Activated CD4-positive, CD25-positive, alpha-beta regulatory T cell (primary cell): ENCODE measurements at places on chromosomes 6 and 20.
A peak's percentile ranks its signal among the peaks of the same experiment; 100 is the strongest.

DNA sequence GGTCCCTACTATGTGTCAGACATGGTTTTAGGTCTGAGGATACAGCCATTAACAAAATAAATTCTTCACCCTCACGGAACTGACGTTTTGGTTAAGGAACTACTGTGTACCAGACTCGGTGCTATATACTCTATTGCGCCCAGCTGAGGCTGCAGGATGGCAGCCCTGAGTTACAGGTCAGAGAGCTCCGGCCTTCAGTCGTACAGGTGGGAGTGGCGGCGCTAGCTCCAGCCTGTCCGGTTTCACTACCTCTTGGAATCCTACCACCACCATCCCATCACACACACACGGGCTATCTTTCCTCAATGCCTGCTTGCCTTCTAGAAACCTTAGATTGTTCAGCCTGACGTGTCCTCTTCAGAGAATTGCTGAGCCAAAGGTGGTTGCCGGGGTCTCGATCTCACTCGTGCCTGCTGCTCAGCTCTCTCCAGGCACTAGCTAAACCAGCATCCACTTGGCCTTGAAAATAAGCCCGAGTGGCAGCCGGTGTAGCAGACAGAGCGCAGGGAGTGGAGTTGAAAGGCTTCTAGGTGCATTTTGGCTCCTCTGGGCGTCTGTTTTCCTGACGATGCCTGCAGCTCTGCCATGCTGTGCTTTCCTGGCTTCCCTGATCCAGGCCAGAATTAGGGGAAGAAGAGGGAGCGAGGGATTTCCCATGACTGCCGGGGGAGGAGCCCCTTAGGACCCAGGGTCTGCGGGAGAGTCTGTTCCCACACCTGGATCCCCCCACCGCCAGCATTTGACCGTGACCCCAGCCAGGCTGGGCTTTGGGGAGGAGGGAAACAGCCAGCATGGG lies 1.1 kb upstream of the TCF15 start:
- DNase-seq: no peak

DNA sequence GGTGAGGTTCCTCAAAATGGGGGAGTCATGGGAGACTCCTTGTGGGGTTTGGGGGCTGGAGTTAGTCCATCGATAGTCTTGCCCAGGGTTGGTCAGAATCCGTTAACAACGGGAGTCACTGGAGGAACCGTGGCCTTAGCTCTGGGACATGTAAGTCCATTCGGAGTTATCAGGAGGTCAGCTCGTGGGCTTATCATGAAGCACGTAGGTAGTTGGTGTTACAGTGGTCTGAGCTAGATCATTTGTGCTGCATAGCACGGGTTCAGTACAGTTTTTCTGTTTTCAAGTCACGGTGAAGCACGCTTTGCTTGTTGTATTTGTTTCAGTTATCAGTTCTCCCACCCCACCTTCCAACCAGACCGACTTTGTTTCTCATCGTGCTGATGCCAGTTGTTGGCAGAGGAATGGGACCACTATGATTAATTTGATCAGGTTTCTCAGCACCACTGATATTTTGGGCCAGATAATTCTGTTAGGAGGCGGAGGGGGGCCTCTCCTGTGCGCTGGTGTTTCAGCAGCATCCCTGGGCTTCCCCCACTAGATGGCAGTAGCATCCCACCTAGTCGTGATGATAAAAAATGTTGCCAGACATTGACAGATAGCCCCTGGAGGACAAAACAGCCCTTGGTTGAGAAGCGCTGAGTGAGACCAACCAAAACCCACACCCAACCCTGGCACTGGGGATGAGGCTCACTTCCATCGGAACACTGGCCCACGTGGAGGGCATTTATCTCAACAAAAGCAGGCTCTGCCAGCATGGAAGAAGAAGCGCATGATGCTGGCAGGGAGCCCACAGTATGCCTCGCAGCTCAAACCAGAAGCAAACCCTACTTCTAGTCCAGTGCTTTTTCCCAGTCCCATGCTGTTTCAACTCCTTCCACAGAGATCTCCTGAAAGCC lies 2.2 kb upstream of the APMAP start:
- peak; percentile 58 for DNase-seq

DNA sequence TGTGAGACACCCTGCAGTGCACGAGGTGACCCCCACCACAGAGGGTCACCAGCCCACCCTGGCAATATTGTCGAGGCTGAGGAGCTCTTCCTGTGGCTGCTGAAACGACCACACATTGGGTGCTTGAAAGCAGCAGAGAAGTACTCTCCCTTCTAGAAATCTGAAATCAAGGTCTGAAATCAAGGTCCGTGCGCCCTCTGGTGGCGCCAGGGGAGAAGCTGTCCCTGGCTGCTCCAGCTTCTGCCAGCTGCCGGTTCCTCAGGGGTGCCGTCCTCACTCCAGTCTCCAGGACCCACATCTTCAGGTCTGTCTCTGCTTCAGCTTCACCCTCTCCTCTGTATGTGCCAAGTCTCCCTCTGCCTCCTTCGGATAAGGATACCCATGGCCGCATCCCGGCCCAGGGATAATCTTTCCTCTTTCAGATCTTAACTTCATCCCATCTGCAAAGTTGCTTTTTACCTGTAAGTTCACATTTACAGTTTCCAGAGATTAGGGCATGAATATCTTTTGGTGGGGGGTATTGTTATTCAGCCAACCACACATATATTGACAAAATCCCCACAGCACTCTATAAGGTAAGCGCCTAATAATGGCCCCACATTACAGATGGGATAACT lies 108.3 kb upstream of the PHACTR3 start:
- DNase-seq: peak; percentile 59

- DNase-seq: no peak
Measured at GRCh38 chr20:17202673-17203072, 24.2 kb upstream of the PCSK2 start.

DNA sequence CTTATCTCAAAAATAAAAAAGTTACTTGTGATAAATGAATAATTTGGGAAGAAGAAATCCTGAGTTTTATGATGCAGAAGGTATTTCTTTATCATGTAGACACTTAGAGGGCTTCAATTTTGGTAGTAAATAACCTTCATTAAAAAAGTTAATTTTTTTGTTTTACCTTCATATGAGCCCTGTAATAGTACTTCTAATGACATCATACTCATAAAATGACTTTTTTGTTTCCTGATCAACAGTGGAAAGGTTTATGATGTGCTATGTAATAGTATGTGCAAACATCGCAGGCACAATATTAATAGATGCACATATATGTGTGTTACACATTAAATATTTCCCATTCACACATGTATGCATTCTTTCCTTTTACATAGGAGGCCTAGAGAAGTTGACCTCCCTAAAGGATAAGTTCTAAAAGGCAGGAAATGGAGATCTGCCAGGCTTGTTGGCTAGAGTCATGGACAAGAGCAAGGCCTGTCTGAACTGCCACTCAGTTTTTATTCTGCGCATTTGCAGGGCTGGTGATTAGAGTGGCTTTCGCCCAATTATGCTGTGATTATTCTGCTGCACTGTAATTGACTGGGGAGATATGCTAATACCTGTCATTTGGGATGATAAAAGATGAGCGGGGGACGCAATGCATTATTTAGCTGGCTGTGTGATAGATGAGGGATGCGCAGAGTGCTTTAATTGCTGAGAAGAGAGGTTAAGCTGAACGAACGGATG lies 272.6 kb downstream of the TMEM242 start:
- no peak for DNase-seq

DNA sequence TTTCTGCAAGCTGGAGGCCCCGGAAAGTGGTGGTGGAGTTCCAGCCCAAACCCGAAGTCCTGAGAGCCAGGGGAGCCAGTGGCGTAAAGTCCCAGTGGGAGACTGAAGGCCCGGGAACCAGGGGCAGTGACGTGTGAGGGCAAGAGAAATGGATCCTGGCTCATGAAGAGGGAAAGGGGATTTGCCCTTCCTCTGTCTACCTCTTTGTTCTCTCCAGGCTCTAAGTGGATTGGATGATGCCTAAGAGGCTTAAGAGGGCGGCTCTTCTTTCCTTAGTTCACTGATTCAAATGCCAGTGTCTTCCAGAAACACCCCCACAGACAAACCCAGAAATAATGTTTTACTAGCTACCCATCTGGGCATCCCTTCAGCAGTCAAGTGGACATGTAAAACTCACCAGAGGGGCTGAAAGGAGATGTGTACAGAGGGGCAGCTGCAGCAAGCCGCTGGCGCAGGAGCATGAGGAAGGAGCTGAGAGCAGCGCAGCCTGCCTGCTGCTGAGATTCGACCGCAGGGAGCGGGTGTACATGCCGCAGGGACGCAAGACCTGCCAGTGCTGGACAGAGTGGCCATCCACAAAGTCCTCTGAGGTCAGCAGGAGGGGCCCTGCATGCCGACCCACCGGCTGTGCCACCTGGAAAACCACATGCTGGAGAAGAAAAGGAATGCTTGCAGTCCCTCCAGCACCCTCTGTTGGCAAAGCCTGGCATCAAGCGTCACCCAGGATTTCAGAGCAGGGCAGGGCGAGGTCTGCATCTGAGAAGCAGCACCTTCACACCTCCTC lies 29.5 kb downstream of the CDYL start:
- DNase-seq: no peak

GRCh38 chr20:50269091-50270033 lies 78.7 kb downstream of the CEBPB start:
- DNase-seq: no peak

- DNase-seq: no peak
Measured at GRCh38 chr6:50305660-50306059, 255.9 kb upstream of the DEFB112 start.

DNA sequence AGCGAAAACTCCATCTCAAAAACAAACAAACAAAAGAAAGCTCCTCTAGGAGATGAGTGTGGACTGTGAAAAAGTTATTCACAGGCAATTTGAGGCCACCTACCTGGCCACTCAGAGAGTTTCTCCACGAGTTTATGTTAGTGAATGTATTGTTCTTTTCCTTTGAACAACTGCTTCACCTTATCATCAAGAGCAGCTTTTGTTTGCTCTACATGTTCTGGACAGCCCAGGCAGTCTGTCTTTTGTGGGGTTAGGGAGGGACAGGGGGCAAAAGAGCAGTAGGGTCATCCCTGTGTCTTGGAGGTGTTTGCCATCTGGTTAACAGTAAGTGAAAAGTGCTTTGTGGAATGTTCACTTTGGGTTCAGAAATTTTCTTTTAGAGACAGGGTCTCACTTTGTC lies 8.0 kb downstream of the CASS4 start:
- DNase-seq: no peak

GRCh38 chr6:26232940-26233648 lies 131.9 kb upstream of the BTN3A2 start:
- DNase-seq: peak; percentile 9

- DNase-seq: no peak
Measured at GRCh38 chr6:5626727-5627426, 365.6 kb downstream of the FARS2 start.

DNA sequence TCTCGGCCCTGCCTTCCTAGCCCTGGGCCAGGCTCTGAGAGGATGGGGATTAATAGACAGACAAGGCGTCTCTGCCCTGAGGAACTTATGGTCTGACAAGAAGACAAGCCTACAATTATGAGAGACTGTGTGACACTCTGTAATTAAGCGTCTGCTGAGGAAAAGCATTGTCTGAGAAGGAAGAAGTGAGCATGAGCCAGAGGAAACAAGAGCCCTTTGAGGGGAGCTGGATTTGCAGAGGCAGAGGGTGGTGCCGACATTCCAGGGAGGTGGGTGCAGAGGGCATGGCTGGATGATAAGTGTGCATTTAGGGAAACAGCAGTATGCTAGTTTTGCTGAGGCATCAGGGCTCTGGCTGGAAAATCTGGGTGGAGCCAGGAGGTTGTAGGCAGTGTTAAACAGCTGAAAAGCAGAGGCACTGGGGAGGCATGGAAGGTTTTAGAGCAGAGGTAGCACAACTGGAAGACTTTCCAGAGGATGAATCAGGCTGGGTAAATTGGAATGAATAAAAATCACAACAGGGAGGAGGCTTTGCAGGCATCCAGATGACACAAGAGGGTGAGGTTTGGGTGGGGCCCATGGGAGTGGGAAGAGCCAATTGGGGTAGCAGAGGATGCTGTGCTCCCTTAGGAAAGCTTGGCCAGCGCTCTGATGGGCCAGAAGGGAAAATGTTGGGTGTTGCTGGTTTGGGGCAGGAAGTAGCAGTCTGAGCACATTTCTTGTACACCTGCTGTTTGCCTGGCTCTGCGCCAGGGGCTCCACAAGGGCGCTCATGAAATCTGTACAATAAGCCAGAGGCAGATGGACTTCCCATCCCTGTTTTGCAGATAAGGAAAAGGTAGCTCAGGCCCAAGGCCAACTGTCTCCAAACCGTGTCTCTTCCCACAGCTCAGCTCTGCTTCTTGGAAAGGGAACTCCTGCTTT lies 74.0 kb upstream of the MYL9 start:
- no peak for DNase-seq

- DNase-seq: no peak
Measured at GRCh38 chr6:135251498-135252441, 70.7 kb downstream of the MYB start.

GRCh38 chr6:82861121-82861520 lies 204.5 kb downstream of the UBE3D start:
- no peak for DNase-seq

GRCh38 chr6:119128252-119128912 lies 49.9 kb upstream of the FAM184A start:
- no peak for DNase-seq

DNA sequence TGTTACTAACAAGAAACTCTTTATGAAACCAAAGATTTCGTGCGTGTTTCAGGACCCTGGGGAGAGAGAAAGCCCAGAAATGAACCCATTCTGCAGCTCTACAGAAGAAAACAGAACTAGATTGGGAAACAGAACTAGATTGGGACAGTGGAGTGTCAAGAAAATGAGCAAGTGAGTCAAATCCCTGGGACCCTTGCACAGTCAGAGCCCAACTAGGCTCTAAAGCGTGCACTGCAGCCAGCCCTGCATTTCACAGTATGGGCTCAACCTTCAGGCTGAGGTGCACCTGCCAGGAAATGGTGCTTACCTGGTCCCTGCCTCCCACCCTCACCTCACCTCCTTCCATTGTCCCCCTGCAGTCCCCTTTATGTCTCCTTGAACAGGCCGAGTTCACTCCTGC lies 39.7 kb downstream of the BFSP1 start:
- no peak for DNase-seq
